NCI-H510A (cell line): ENCODE measurements at places on chromosomes 11 and 22.

DNA sequence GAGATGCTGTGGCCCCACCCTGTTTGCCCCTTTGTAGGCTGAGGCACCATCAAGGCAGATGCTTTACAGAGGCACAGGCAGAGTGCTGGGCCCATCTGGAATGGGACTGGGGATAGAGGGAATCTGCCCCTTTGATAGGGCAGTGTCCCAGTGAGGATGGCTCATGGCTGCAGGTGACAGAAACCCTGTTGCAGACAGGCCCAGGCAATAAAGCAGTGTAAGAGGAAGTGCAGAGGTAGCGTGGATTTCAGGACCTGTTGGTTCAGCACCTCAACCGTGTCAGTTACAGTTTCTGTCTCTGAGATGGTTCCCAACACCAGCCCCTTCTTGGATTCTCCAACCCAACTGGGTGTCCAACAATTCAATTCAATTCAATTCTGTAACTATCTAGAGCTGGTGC lies 25.1 kb downstream of the PRDM11 start:
- DNase-seq = no peak

- DNase-seq = no peak
These were observed 115.4 kb downstream of the METTL15 start for GRCh38 chr11:28223577-28223976.

GRCh38 chr11:121467965-121468364 lies 15.2 kb upstream of the SORL1-AS1 start:
- no peak for DNase-seq

DNA sequence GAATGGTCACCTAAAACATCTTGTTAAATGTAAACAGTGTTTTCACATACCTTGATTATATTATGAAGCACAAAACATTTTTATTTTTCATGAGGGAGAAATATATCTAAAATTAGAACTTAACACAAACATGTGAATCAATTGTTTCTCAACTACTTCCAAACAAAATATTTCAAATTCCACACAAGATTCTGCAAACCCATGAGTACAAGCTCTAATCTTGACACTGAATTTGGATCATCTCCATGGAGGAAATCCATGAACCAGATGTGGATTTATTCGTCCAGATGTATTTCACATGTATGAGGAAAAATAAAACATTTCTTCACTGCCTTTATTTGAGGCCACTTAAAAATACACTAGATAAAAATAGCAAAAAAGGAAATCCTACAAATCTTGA lies 184.2 kb downstream of the SBF2 start:
- no peak for DNase-seq

DNA sequence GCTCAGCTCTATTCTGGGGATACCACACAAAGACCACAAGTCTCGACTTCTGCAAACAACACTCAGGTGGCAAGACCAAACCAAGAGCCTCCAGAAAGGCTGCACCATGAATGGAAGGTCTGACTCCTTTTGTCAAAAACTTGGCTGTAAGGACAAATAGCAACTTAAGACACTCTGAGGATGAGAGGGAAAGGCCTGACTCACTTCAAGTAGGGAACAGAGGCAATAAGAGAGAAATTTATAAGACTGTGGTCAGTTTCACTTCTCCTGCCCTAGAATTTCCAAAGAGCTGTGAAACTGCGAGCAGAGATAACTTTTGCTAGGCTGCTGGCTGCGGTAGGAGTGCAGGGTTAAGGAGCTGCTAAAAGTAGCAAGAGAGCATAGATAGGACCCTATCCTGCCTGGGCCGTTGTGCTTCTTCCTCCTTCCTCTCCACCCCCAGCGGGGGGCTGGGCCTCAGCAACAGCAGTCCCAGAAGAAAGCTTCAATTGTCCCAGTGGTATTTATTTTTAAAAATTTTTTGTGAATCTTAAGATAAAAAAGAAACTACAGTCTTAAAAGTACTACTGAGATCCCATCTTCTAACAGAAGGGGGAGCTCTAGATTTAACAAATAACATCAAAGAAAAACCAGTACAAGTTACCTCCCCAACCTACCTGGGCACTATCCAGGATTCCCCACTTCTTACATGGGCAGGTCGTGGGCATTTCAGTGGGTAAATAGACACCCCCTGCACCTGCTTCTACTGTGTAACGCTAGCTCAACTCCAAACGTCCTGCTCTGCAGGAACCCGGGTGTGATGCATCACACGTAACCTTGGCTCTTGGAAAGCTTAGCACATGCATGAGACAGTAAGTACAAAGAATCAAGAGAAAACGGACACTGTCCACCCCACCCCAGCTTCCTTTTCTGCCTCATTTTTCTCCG lies 66.4 kb downstream of the SGSM3 start:
- DNase-seq = no peak

- peak; percentile 60 for DNase-seq
These were observed 3.3 kb downstream of the TKFC start for GRCh38 chr11:61336171-61336935.

- no peak for DNase-seq
These were observed 5.0 kb upstream of the MYOD1 start for GRCh38 chr11:17714356-17714854.

GRCh38 chr11:92580908-92581307 lies 356.3 kb downstream of the FAT3 start:
- no peak for DNase-seq

- DNase-seq = no peak
These were observed 12.7 kb upstream of the IL2RB start for GRCh38 chr22:37162221-37163095.

- DNase-seq = no peak
These were observed 816.9 kb upstream of the LUZP2 start for GRCh38 chr11:23679981-23680380.

GRCh38 chr11:13713982-13714381 lies 45.5 kb downstream of the FAR1 start:
- DNase-seq = no peak

DNA sequence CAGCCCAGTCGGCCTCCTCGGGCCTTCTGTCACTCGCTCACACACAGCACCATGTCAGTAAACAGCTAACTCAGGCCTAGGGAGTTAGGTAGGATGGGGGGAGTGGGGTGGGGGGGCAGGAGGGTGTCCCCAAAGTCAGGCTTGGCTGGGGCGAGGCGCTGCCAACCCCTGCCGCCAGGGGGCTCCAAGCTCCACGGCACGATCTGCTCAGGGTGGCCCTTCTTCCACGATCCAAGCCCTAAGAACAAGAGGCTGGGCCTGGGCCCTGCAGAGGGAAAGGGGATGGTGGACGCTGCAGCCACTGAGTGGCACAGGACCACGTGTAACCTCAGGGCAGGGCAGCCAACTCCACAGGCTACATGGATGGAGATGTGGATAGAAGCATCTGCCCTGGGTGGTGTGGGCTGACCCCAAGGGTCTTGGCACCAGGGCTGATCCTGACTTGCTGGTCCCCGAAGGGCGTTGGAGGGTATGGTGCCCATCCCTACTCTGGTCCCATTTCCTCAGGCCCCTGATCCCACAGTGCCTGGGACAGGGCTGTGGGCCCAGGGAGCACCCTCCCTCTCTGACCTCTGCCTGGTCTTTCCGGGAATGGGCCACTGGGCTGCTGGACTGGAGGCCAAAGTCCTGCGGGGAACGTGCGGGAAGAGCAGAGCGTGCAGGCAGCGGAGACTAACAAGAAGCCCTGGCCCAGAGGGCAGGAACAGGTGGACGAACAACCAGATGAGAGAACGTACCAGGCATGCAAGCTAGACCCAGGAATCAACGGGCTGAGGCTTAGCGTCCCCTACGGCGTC lies 29.1 kb upstream of the TXNRD2 start:
- no peak for DNase-seq

DNA sequence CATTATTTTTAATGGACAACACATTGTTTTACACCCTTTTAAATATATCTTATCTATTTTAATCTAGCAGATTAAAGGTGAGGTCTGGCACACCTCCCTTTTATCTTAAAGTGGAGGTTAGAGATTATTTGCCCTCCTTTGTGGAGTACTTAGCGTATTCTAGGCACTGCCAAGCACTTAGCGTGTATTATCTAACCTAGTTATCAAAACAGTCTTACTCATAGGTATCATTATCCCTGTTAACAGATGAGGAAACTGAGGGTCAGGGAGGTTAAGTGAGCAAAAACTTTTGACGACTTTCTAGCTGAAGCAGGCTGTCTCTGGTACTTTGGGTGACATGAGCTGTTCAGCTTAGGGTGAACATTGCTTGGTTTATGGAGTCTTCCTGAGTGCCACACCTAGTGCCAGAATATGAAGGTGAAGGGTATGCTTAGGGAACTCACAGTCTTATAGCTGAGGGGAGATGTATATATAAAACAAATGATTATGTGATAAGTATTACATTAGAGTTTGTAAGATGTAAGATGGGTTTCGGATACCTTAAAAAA lies 55.0 kb downstream of the ZNRF3 start:
- DNase-seq = no peak

- no peak for DNase-seq
These were observed 64.2 kb downstream of the MICAL2 start for GRCh38 chr11:12174477-12175143.

GRCh38 chr11:43399983-43400630 lies 41.4 kb downstream of the TTC17 start:
- no peak for DNase-seq

GRCh38 chr11:24859801-24860300 lies 363.0 kb downstream of the LUZP2 start:
- no peak for DNase-seq

- no peak for DNase-seq
These were observed 9.6 kb upstream of the CCDC89 start for GRCh38 chr11:85695546-85695945.

DNA sequence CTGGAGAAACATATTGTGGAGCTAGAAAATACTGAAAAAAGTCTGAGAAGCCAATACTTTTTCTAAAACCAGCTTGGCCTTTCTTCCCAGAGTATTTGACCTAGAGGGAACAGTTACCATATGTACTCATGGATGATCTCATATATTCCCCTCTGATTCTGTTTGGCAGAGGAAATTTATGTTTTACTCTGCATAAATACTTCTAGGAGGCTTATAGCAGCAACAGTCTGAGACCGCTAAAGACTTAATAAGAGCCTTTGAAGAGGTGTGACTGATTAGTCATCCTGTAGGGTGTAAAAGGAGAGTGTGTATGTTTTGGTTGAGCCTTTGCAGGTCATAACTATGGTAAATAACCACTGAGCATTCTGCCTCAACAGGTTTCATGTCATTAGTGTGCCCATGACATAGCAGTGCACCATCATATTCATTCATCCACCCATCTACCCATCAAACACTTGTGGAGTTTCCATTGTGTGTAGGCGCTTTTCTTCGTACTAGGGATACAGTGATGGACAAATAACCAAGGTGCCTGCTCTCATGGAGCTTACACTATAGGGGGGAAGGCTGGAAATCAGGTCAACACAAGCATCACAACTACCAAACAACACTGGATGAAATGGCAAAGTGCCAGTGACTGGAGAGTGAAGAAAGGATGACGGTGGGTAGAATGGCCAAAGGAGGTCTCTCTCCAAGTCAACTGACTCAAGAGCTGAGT lies 44.5 kb downstream of the TRAF6 start:
- DNase-seq = no peak

DNA sequence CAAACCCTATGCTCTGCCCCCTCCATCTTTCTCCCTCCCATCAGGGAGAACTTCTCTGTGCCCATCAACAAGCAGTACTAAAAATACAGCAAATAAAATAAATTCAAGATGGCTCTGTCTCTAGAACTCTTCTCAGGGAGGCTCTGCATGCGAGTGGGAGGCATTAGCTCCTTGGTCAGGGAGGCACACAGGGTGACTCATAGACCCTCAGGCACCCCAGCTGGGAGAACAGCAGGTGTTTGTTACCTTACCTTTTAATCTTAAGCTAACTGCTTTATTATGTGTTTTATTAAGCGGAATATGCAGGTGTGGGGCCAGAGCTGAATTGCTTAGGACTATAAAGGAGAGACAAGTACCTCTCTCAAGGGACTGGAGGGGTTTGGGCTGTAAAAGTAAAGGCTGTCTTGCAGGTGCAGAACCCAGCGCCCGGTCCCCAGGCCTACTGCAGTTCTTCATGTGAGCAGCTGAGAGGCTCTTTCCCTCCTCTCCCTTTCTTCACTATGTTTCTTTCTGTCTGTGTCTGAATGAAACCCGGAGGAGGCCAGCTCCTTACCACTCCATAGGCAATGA lies 20.8 kb downstream of the CSNK2A3 start:
- DNase-seq = no peak

DNA sequence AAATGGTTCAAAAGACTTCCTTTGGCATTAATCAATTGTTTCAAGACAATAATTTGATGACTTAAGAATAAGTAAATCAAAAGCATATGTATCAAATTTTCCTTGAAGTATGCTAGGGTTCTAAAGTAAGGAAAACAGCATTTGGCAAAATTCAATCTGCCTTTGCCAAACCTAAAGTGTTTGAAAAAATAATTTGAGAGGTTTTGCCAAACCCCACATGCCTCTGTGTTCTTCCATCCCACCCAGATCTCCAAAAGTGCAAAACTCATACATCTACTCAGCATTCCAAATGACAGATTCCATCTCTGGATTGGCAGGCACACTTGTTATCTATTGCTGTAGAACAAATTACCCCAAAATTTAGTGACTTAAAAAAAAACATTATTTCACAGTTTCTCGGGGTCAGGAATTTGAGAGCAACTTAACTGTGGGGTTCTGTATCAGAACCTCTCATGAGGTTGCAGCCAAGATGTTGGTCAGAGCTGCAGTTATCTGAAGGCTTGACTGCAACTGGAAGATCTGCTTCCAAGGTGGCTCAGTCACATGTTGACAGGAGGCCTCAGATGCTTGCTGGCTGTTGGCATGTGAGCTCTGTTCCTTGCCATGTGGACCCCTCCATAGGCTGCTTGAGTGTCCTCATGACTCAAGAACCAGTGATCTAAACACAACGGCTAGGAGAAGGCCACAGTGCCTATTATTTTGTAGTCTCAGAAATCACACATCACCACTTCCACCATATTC lies 100.6 kb upstream of the ARHGAP42 start:
- DNase-seq = no peak

- no peak for DNase-seq
These were observed 22.7 kb upstream of the CD5 start for GRCh38 chr11:61079416-61080150.

- no peak for DNase-seq
These were observed 4.4 kb downstream of the FBXO7 start for GRCh38 chr22:32478994-32479393.

DNA sequence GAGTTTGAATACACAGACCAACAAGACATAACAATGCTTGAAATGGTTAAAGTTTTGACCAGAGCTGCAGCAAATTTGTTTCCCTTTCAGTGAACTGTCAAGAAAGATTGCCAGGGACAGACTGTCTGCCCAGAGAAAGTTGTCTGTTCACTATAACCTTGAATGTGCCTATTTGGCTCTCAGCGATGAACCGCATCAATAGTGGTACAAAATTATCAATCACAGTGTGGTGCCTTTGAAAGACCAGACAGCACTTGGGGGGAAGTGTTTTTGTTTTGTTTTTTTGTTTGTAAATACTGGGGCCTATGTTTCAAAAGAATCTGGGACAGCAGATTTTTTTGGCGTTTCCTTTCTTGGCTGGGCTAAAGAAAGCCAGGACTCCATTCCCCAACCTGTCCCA lies 123.1 kb downstream of the CD44 start:
- no peak for DNase-seq
